AG08396 (cell line): ENCODE measurements at places on chromosomes 3 and 15.

GRCh38 chr3:114800272-114801031, 346.6 kb downstream of the ZBTB20 start:
- DNase-seq, result no peak

DNA sequence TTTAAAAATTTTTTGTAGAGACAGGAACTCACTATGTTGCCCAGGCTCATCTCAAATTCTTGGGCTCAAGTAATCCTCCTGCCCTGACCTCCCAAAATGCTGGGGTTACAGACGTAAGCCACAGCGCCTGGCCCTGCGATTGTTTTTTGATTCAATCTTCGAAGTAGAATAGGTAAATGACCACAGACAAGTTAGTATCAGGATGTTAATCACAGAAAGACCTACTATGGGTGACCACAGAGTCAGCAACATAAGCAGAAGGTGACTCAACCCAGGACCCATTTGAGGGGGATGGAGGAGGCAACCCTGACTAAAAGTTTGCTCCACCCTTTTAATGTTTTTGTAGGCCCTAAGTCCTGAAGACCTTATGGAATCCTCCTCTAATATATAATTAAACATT, 10.0 kb upstream of the USP3 start:
- no peak for DNase-seq

DNA sequence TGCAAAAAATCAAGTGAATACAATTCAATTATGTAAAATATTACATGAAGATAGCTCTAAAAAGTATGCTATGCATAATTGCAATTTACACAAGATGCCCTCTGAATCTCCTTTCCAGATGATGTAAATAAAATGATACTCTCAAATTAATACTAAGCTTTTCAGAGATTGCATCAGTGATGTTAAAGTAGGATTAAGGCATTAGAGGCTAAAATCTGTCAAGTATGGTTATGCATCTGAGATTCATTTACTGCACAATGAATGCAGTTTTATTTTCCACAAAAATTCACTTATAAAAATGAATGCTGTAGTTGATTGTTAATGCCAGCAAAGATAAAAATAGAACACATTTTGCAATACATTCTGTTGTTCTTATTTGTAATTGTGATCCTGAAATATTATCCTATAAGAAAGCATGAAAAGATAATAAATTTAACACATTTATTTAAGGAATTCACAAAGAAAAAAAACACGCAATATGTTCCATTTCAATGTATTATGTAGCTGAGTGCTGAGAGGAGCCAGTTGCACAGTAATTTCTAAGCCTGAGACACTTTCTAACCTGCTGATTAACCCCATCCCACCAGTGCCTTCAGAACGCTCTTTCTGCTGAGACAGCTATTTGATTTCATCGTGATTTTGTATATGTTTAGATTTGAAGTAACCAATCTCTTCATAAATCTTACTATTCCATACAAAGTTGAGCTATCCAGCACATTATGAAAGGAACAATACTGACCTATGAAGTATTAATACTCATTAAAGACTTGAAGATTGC, 224.4 kb downstream of the CADM2 start:
- DNase-seq, result no peak

DNA sequence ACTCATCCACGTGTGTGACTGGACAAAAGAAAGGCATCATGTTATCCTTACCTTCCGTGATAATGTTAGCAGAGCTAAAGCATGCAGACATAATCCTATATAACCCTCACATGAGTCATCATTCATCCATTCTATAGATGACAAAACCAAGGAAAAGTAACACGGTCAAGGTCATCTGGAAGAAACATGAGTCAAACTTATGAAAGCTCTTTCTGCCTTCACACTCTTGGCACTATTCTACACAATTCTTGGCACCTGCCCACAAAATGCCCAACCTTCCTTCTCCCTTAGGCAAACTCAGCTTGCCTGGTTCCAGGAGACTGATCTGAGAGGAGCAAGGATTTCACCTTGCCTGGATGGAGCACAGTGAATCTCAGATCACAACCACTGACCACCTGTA, 66.9 kb downstream of the PRICKLE2 start:
- no peak for DNase-seq

DNA sequence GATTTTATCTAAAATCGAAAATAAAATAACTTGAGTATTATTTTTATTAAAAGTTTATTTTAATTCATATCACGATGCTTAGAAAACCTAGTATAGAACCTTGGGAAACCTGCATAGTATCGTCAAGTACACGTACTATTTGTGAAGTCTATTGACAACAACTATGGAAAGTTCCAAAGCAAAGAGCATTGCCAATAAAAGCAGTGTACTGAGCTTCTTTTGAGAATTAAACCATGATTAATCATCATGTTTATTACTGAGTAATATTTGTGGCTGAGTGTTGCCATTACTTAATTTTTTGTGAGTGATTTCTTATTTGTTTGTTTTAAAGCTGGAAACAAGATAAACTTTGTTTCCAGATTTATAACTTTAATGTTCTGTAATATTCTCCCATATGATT, 674.1 kb downstream of the CADM2 start:
- DNase-seq, result no peak
